NCI-H460 (cell line): ENCODE measurements at places on chromosomes 11 and 22. TPM values are rescaled to one million over a fixed set of nuclear protein-coding genes. Genes with fewer than 3 reads are reported as not detected.

B4GALNT4 gene
- 8.1 and 8.6 TPM in 2 replicates for total RNA-seq

XKR3 gene
- not detected in 2 replicates for total RNA-seq

C22orf42 gene
- total RNA-seq: not detected in 2 replicates

DNA sequence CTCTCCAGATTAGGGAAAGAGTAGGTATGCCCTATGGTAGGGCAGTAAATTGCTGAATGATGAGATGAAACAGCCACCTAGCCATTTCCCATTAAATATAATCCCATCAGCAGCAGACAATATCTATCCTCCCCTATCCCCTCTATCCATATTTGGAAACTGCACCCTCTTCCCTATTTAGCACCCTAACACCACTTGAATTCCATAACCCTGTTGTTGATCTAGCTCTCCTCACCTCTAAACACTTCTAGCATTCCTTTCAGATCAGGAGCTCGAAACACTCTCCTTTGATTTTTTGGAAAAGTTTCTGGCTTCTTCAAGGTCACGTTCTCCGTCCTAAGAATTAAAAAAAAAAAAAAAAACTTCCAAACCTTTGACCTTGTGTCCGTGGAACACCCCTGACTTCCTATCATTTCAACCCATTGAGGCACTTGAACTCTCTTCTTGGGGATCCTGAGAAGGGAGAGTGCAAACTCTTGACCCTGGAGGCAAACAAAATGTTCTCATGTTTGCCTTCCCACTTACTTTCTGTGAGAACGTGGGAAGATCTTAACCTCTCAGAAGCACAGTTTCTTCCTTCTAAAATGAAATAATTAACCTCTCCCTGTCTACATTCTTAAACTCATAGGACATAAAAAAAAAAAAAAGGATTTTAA, 19.0 kb downstream of the TRIM5 start:
- no peak for DNase-seq

DNA sequence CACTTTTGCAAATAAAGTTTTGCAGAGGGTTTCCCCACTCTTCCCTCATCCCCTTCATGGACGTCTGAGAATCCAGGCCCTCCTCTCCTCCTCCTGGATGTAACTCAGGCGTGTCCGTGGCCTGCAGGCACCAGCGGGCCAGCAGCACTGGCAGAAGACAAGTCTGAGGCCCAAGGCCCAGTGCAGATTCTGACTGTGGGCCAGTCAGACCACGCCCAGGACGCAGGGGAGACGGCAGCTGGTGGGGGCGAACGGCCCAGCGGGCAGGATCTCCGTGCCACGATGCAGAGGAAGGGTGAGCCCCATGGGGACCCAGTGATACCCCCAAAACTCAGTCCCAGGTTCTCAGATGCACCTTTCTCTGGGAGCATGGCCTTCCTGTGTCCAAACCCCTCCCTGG, 14.4 kb downstream of the TUB start:
- DNase-seq: no peak

- no peak for DNase-seq
Measured at GRCh38 chr22:46619830-46620501, at the start of gene GRAMD4. TSS of gene GRAMD4 (plus strand) at chr22:46620386. CDS start at chr22:46626800, 6,414 bp downstream.

GRCh38 chr22:22155607-22156006, 89.0 kb upstream of the VPREB1 start:
- no peak for DNase-seq

- no peak for DNase-seq
Measured at GRCh38 chr11:14190992-14191778, 167.8 kb downstream of the RRAS2 start.

- no peak for DNase-seq
Measured at GRCh38 chr11:1766719-1767398, 3.1 kb upstream of the CTSD start.

DNA sequence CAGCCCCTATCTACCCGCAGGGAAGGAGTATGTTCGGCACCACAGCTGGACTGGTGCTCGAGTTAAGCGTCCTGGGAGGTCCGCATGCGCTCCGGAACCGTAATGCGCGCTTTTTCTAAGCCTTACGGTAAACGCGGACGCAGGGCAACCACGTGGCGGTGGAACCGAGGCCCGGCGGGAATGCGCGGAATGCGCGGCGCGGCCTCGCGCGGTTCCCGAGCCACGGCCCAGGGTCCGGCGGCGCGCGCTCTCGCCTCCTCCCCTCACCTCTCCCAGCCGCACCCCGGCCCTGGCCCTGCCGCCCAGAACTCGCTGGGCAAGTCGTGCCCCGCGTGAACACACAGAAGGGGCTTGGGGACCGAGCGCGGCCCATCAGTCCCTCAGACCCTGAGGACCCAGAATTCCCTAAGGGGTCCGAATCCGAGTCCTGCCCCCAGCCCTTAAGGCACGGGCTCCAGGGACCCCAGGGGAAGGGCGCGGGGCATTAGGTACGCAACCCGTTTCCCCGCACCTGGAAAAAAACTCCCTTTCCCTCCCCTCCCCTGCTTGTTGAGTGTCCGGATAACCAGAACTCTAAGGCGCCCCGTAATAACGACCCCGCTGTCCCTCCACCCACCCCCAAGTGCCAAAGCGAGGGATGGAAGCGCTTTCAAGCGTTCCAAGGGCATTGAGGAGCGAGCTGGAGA, 4.3 kb upstream of the CCND1 start:
- DNase-seq: no peak

- DNase-seq: no peak
Measured at GRCh38 chr22:27865496-27865895, 53.6 kb downstream of the PITPNB start.

DNA sequence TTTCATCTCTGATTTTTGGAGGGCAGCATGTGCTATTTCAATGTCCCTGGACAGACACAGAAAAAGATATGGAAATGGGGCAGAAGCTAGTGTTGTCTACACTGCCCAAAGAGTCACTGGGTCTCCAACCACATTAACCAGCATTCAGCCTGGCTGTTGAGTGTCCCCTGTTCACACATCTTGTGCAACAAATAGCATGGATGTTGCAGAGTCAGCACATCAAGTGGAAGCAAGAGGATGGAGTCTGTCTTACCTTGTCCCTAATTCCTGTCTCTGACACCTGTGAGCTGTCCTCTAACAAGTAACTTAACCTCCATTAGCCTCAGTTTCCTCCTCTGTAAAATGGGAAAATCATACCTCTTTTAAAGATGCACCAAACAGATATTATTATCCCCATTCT, 60.2 kb downstream of the RCN1 start:
- DNase-seq: no peak

GRCh38 chr11:120950880-120951279, 73.0 kb upstream of the TBCEL start:
- DNase-seq: no peak

- no peak for DNase-seq
Measured at GRCh38 chr11:45470151-45470793, 184.1 kb upstream of the SYT13 start.
